Naive B cell (primary cell): ENCODE measurements at places on chromosomes 5 and 9. TPM values are rescaled to one million over a fixed set of nuclear protein-coding genes. Genes with fewer than 3 reads are reported as not detected.

DNA sequence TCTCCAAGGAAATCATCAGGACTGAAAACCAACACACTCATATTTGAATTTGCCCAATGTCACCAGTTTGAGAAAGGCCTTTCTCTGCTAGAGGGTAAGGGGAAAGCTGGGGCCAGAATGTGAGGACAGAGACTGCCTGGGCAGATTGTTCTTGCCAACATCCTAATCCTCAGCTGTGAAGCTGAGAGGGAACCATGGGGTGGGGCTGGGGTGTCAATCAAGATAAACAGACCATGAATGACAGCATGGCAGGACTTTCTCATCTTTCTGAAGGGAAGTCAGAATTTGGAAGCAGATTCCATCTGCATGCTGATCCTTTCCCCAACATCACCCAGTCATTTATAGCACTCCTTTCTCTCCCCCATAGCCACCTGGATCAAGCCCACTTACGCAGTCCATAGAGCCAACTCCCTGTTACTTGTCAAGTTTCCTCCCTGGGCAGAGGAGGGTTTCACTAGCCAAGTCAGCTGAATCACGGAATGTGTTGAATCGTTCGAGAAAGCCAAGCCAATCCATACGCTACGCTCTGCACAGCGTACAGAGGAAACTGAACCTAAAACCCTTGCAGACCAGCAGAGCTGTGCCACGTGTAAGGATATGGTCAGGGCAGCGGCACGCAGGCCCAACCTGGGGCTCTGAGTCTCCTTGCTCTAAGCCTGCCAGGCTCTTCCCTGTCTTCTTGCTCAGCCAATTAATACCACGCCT, 14.9 kb downstream of the GLDC start:
- DNase-seq: no peak

DNA sequence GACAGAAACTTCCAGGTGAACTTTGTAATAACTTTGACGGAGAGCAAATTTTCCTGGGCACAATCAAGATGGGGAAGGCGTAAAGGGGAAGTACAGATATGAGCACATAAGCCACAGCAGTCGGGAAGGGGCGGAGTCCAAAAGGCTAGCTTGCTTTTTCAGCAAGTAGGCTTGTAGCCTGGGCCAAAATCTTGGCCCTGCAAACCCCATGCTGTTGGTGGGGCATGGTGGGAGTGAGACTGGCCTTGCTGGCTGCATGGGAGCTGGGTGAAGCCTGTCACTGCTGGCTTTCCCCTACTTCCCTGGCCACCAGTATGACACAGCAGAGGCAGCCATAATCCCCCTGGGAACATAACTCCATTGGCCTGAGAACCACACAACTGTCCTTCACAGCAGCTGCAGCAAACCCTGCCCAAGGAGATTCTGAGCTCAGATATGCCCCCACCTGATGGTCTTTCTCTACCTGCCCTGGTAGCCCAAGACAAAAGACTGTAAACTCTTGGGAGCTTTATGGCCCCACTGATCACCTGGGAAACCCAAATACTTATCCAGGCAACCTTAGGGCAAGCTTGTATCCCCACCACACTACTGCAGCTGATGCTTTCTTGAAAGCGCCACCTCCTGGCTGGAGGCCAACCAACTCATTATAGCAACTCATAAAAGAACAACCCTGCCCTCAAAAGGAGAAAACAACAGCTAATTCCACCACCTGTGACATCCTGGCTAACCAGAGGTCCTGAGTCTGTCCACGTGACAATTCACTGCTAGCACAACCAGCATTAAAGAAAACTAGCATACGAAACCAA, 24.0 kb downstream of the DCTN4 start:
- no peak for DNase-seq

DNA sequence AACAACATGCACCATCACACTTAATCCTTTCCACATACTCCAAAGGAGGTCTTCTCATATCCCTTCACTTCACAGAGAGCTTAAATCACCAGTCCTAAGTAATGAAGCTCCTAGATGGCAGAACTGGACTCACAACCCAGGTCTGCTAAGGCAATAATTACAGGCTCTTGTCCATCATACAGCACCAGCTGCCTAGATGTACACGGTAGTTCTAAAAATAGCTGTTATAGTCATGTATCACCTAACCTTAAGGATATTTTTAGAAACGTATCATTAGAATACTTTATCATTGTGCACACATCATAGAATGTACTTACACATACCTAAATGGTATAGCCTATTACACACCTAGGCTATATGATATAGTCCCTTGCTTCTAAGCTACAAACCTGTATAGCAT, 644.6 kb upstream of the RGMB start:
- no peak for DNase-seq

GRCh38 chr9:14748373-14748772, 25.8 kb upstream of the CER1 start:
- DNase-seq: no peak

The NUTM2F gene
- not detected for polyA plus RNA-seq
